ENCODE measurements at places on chromosomes 1 and 21. TPM values are rescaled to one million over a fixed set of nuclear protein-coding genes. Genes with fewer than 3 reads are reported as not detected.

The GSTM2 gene
- 6.9 TPM for total RNA-seq

The TRAF5 gene
- 13.1 TPM for total RNA-seq

The LRRC47 gene
- total RNA-seq: 15.2 TPM

The RGS4 gene
- 635 TPM for total RNA-seq

The CASZ1 gene
- 0.18 TPM for total RNA-seq

The UTS2 gene
- not detected for total RNA-seq

The SLC16A4 gene
- total RNA-seq: 73.0 TPM

DNA sequence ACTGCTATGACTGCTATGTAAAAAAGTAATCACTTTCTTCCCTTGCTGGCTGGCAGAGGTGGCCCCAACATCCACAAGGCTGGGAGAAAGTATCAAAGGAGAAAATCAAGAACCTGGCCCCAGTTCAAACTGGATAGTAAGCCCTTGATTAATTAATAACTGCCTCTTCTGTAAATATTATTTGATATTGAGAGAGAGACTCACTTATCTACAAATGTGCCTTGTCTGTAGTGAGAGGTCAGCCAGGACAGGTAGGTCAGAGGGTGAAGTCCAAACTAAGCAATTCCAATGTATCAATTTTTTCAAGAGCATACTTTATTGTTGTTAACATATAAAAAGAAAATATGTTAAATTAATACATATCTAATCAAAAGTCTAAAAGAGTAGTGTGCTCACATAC is 23.8 kb upstream of the TARBP1 start:
- no peak for DNase-seq

- DNase-seq: no peak
Measured at GRCh38 chr1:201252944-201253371, 30.3 kb upstream of the PKP1 start.

DNA sequence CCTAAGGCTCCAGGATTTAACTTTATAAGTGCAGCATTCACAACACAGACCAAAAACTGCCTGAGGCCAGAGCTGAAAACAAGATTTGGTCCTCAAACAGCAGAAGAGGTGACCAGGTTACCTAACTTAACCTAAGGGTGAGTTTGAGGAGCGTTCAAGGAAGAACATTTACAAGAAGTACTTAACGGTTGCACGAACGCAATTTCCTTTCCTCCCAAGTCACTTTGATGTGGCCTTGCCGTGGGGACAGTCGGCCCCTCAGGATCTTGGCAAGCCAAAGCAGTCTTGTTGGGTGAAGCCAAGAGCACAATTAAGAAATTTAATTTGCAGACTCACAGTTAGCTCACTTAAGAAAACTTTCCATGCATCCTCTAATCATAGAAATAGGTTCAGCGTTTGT is 202.6 kb upstream of the COA6 start:
- no peak for DNase-seq

DNA sequence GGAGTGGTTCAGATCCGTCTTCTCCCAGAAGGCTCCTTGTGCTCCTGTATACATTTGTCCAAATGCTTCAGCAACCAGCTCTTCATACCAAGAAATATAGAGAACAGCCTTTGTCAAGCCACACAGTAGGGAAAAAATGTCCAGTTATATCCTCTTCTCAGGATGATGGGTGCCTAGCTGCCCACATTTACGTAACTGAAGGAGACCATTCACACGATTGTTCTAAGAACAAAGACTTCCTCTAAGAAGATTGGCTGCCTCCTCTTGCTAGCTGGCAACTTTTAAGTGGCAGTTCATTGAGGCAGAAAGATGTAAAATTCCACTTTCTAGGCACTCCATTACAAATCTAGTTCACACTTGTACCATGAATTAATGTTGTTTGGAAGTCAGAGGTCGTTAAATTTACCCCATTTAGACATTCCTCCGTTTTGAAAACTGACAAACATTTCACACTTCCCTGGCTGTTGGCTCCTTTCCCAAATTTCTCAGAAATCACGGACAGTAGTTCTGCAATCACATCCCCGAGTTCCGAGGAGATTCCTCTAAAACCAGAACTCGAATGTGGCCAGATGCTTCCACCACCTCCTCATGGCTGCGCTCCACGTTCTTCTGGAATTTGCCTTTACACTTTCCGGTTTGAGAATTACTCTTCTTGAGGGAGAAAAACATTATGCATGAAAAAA is 45.6 kb upstream of the CSF1 start:
- DNase-seq: peak; percentile 42

- no peak for DNase-seq
Measured at GRCh38 chr1:31208361-31208945, 31.2 kb downstream of the NKAIN1 start.

DNA sequence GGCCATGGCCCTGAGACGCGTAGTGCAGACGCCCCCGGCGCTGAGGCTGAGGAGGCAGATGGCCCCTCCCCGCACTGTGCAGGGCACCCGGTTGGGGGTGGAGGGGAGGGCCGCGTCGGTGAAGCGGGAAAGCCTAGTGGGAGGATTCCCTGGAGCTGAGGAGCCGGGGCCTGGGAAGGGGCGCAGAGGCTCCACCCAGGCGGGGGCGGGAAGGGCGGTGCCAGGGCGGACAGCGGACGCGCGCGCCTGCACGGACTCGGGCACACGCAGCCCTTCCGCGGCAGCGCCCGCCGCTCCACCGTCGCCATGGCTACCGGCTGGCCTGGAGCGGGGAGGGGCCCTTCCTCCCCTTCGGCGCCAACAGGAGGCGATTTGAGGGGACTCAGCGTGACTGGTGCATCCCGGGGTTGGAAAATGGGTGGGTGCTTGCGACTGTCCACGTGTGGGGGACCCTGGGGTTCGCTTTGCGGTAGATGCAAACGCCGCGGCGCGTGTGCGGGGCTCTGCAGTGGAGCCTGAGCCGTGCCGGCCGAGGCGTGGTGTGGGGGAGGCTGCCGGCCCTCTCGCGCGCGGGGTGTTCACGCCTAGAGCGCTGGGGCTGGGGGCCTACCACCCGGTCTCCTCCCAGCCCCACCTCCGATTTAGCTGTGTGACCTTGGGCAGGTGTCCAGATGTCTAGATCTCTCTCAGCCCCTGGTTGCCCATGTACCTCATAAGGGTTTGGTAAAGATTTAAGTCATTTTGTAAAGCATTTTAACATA is 35.1 kb downstream of the PTPRF start:
- peak; percentile 39 for DNase-seq

GRCh38 chr1:25246600-25247023 is 642 bp downstream of the RSRP1 start:
- DNase-seq: no peak

GRCh38 chr1:41023279-41023990 is 1.9 kb upstream of the SLFNL1 start:
- no peak for DNase-seq

DNA sequence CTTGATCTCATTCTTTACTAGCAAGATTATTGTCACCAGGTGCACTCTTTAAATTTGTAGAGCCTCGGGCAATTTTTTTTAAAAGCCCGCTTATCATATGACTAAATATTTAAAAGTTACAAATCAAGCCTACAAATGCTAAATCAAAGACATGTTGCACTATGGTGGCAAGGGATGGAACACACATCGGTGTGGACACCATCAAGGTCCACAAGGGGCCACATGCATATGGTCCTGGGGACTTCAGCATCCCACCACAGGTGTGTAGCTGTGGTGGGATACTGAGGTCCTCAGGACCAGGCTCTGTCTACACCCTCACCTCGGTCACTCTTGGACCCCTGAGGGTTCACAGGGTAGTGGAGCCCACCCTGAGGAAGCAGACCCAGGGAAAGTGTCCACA is 45.8 kb downstream of the FAM78B start:
- no peak for DNase-seq

DNA sequence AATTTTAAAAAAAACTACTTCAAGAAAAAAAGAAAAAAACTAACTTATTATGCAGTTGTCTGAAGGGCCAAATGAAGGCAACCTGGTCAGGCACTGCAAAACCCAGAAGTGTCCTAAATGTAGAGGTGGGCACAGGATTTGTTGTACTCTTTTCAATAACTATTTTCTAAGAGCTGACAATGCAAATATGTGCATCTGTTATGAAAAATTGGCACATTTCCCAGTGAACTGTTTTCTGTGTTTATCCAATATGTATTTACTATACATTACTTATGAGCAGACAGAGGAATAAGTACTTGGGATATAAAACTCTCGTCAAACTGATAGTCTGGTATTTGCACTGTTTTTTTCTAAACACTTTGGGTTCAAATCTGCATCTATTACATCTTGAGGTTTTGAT is 188.0 kb upstream of the C21orf91 start:
- DNase-seq: no peak

DNA sequence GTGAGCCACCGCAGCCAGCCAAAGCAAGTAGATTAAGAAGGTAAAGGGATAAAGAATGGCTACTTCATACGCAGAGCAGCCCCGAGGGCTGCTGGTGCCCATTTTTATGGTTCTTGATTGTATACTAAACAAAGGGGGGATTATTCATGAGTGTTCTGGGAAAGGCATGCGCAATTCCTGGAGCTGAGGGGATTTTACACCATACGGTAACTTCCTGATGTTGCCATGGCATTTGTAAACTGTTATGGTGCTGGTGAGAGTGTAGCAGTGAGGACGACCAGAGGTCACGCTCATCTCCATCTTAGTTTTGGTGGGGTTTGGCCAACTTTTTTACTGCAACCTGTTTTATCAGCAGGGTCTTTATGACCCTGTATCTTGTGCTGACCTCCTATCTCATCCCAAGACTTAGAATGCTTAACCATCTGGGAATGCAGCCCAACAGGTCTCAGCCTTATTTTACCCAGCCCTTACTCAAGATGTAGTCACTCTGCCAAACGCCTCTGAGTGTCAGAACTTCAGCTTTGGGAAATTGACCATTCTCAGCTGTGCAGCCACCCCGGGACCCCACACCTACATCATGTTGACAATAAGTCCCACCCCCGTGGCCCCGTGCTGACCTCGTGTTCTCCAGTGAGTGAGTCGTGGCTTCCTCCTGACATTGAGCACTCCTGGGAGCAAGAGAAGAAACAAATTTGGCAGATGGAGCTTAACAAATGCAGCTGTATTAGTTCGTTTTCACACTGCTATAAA is 149.4 kb upstream of the COL6A1 start:
- peak; percentile 71 for DNase-seq

- DNase-seq: no peak
Measured at GRCh38 chr1:11874624-11875023, 15.9 kb upstream of the NPPB start.
